ENCODE measurements at places on chromosomes 13 and 19.

DNA sequence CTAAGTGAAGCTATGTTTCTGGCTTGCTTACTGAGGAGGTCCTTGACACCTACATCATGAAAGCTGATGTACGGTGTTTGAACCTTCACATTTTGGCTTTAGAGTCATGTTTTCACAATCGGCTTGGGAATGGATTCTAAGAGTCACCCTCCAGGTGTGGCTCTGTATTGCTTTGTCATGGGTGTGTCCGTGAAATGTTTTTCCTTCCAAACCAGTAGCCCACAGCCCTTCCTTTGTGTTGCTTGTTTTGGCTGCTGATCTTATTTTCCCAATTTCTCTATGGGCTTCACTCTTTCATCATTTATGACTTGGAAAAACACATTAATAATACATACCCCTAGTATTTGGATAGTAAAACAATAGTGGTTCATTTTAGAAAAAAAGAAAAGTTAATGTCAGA is 240.6 kb downstream of the GGACT start:
- DNase-seq = no peak

DNA sequence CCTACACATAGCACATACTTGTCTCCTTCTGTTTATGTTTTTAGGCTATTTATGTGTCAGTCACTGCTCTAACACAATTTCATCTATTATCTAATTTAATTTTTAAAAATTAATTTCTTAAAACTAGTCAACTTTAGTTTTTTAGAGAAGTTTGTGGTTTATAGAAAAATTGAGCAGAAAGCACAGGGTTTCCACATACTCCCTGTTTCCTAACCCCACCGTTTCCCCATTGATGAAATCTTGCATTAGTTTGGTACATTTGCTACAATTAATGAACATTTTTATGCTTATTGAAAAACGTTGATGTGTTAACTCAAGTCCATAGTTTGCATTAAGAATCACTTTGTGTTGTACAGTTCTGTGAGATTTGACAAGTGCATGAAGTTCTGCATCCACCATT is 53.5 kb downstream of the TNFSF13B start:
- no peak for DNase-seq

DNA sequence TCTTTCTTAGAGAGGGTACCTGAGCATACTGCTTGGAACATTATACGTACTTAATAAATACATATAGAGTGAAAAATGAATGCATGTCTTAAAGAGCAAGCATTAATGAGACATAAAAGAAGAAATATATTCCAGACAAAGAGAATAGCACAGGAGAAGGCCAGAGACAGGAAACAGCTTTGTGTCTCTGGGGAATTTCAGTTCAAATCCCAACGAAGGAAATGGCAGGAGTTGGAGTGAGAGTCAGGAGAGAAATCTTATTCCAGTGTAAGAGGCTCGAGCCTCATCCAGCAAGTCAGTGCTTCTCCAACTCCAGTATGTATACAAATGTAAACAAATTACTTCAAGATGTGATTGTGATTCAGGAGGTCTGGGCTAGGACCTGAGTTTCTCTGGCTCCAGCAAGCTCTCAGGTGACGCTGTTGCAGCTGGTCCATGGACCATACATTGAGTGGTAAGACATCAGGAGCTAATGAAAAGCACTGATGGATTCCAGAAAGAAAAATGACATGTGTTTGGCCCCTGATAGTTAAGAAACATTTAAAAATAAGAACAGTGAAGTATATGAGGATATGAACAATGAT is 108.2 kb downstream of the RAP2A start:
- no peak for DNase-seq

- DNase-seq = no peak
Measured at GRCh38 chr13:89684896-89685295, 1662.6 kb upstream of the MIR17HG start.

DNA sequence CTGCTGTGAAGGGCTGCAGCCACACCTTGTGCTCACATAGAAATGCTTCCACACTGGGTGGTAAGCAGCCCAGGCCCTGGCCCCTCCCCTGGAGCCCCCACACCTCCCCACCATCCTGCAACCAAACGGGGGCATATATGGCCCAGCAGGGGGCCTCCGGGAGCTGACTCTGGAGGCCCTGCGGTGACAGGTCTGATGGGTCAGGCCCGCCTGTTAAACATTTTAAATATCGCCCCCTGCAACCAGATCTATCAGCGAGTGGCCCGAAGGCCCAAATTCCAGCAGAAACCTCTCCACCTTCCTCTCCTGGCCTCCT is 48.0 kb upstream of the KATNAL1 start:
- no peak for DNase-seq

DNA sequence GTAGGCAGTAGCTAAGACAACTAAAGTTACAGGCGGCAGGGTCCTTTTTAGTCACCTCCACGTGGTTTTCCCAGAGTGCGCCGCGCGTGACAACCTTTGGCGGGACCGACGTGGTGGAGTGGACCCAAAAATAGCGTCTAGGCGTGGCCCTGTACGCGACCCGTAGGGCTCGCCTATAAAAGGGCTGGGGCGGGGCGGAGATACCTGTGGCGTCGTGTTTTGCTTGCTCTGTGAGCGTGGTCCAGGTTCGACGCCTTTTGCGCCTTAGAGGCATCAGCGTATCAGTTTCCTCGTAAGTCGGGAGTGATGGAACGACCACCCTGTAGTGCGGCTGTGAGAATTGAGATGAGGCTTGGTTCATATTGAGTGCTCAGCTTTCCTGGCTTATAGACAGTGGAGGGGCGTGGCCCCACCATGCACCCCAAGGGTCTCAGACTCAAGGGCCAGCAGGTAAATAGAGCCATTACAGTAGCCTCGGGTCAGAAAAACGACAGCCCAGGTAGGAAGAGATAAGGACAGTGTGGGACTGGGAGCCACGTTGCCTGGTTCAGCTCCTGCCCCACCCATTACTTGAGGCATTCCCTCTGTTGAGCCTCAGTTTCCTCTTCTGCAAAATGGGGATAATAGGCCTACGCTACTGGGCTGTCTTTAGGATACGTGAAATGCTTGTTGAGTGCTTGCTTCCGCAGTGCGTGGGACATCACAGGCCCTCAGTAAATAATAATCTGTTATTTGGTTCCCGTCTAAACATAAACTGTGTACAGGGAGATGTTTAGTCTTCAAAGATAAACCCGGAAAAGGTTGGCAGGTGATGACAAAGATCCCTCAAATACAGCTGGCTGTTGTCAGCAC is 693 bp upstream of the TMED1 start:
- no peak for DNase-seq

DNA sequence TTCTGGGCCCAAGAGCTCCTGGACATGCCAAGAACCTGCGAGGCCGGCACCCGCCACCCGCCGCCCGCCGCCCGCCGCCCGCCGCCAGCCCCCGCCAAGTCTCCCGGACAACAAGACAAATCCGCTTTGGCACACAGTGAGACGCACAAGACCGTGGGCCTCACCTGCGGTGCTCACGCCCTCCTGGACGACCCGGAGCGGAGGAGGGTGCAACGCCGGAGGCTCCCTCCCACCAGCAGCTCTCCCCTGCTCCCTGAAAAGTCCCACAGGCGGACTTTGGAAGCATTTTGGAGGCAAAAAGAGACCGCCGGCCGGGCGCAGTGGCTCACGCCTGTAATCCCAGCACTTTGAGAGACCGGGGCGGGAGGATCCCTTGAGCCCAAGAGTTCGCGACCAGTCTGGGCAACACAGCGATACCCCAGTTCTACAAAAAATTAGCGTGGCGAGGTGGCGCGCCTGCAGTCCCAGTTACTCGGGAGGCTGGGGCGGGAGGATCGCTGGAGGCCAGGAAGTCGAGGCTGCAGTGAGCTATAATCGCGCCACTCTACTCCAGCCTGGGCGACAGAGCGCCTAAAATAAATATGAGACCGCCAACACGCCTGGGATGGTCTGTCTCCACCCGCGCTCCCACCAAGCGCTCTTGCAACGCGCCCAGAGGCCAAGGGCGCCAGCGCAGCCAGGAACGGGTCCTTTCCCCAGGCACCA is 783 bp downstream of the RHPN2 start:
- DNase-seq = peak; percentile 43

DNA sequence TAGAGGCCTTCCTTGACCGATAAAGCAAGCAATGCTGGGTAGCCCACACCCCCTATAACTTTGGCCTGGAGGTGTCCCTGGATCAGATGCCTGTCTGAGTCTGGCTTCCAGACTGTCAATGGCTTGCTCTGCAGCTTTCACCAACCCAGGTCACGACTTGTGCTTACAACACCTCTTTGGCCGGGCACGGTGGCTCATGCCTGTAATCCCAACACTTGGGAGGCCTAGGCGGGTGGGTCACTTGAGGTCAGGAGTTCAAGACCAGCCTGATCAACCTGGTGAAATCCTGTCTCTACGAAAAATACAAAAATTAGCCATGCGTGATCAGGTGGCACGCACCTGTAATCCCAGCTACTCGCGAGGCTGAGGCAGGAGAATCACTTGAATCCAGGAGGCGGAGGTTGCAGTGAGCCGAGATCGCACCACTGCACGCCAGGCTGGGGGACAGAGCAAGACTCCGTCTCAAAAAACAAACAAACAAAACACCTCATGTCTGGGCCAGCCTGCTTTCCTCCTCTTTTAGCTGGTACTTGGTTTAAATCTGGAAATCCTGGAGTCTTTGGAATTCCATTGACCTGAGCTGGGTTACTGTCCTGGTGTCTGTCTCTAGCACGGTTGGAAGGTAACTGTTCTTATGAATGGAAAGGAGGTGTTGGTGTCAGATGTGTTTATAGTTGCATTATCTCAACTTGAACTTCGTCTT is 10.3 kb upstream of the GARRE1 start:
- DNase-seq = no peak

DNA sequence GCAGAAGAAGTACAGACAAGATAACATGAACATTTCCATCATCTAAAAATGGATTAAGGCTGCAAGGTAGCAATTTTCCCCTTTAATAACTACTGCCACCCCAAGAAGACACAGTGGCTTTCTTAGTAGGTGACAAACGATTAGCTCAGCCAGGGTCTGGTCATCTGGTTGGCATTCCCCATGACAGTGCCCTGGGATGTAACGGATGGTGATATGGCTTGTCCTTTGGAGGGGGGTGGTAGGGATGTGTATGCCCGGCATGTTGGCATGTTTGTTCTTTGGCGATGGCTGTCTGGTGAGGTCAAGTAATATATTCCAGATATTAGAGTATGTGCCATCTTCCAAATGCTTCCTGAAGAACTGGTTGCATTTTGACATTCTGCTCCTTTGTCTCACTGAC is 135.6 kb upstream of the ZNF536 start:
- no peak for DNase-seq

DNA sequence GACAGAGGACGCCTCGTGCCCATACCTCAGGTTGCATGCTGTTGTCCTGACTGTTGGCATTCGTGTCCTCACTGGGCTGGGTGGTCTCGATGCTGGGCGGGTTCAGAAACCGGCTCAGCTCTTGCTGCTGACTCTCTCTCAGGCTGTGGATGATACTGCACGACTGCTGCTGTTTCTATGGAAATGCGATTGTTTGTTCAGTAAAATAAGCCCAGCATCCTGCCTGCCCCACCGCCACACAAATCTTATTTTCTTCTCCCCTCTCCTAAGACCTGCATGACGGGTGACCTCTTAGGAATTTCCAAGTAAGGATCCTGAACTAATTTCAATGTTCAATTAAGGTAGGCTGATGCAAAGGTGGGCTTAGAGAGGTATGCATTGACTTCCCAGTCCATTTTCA is 356.5 kb downstream of the NALCN start:
- DNase-seq = no peak

- DNase-seq = no peak
Measured at GRCh38 chr19:55463583-55464031, 944 bp downstream of the C19orf85 start.

GRCh38 chr19:48401287-48401686 is 7.8 kb downstream of the GRIN2D start:
- DNase-seq = no peak

GRCh38 chr13:34857558-34858325 is 84.3 kb upstream of the NBEA start:
- no peak for DNase-seq

DNA sequence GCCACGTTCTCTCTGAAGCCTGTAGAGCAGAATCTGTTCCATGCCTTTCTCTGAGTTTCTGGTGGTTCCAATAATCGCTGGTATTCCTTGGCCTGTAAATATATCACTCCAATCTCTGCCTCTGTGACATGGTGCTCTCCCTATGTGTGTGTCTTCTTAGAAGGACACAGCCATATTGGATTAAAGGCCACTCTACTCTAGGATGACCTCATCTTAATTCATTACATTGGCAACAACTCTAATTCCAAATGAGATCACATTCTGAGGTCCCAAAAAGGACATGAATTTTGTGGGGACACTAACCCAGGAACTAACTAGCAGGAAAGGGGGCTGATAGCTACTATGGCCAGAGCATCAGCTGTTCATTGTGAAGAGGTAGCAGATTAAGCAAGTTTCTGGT is 110.7 kb downstream of the KLF12 start:
- no peak for DNase-seq

GRCh38 chr13:70125693-70126092 is 17.4 kb upstream of the KLHL1 start:
- DNase-seq = no peak

GRCh38 chr19:9885077-9885552 is 50.0 kb downstream of the PIN1 start:
- DNase-seq = peak; percentile 66

DNA sequence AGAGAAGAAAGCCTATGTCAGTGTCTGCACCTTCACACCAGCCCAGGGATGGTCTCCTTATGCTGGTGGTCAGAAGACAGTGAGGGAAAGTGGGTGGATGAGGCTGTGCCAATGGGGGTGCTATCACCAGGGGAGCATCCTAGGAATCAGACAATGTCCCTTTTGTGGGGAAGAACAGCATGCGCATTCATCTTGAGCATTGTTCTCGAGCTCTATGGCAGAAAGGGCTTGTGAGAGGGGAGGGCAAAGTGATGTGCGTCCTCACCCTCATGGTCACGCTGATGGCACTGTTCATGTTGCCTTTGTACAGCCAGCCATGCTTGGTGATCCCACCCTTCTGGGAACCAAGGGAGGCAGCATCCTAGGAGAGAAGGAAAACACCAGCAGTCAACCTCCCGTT is 56.1 kb downstream of the DOCK9 start:
- DNase-seq = no peak

Measured in eye (tissue), 1 donor.